ENCODE measurements at places on chromosomes 3 and 15. TPM values are rescaled to one million over a fixed set of nuclear protein-coding genes. Genes with fewer than 3 reads are reported as not detected.
A peak's percentile ranks its signal among the peaks of the same experiment; 100 is the strongest.

DNA sequence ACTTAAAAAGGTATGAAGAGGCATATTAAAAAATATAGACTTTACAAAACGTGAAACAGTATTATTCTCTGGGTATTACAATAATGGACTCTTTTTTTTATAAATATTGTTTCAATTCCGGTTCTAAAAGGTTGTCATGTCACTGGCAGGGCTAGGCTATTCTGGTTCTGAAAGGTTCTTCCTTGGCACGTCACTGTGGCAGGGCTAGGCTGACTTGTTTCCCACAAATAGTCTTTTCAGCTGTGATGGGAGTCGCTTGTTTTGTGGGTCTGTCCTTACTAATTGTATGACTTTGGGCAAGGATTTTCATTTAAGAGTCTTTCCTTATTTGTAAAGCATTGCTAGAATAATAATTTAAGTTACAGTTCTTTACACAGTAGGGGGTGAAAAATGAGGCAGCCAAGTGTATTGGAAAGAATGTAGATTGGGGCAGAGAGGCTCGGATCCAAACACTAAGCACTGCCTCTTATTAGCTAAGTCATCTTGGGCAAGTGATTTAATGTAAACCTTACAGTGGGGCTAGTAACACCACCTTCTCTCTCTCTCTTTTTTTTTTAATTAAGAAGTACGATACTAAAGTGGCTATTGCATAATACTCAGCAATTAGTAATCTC is 12.4 kb upstream of the MELTF start:
- DNase-seq: no peak

- DNase-seq: no peak
Measured at GRCh38 chr3:194097141-194097882, 38.6 kb upstream of the HES1 start.

DNA sequence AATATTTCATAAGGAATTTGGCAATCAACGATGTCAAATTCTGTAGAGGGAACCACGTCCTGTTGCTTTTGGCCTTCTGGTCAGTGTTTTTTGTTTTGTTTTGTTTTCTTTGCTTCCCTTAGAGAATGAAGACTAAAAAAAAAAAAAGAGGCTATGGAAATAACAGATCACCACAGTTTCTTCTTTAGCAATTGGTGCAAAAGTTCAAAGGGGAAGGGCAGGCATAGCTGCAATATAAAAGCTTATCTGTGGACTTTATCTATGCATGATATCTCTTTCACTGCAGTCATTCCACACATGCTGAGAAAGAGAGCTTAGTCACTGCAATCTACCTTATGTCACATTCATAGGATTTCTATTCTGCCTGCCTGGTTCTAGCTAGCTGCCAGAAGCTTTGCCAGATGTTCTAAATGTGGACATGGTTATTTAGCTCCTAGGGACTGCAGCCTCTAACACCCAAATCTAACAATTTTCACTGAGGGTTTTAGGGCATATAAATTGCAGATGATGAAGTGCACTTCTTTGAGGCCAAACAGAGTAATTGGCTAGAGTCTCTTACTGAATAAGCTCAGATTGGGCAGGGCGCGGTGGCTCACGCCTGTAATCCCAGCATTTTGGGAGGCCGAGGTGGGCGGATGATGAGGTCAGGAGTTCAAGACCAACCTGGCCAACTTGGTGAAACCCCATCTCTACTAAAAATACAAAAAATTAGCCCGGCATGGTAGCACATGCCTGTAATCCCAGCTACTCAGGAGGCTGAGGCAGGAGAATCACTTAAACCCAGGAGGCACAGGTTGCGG is 637.2 kb downstream of the NTRK3 start:
- DNase-seq: no peak

DNA sequence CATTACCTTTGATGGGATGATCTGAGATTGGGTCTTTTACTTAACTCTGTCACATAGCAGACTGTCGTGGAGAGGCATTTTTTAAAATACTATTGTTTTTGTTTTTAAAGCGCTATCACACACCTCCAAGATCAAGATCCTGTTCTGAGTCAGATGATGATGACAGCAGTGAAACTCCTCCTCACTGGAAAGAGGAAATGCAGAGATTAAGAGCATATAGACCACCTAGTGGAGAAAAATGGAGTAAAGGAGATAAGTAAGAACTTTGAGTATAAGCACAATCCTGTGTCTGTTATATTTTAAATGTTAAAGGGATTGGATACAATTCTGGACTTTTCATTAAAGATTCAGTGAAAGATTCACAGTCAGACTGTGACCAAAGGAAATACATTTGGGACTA is 18.4 kb upstream of the ZBTB47 start:
- DNase-seq: peak; percentile 64

DNA sequence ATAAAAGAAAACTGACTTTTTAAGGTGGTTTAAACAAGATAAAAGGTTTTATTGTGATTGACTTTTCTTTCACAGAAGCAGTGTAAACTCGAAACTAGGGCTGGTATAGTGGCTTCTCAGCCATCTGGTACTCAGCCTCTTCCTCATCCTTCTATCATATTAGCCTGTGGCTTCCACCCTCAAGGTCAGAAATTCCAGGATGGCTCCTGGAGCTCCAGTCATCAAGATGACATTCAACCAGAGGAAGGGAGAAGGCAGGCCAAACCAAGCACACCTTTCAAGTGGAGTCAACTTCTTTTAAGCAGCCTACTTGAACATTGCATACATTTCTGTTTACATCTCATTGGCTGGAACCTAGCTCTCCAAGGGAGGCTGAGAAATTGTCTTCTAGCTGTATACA is 1.3 kb upstream of the MESD start:
- DNase-seq: no peak

- DNase-seq: no peak
Measured at GRCh38 chr3:148187296-148187695, 510.4 kb upstream of the AGTR1 start.

Gene OR5K2
- not detected for polyA plus RNA-seq

Gene DNAJC17
- 21.5 TPM for polyA plus RNA-seq

Gene WDR93
- polyA plus RNA-seq: not detected

Gene UCN2
- polyA plus RNA-seq: 0.61 TPM
